AG09319 (cell line): ENCODE measurements at places on chromosomes 6 and 20.

DNA sequence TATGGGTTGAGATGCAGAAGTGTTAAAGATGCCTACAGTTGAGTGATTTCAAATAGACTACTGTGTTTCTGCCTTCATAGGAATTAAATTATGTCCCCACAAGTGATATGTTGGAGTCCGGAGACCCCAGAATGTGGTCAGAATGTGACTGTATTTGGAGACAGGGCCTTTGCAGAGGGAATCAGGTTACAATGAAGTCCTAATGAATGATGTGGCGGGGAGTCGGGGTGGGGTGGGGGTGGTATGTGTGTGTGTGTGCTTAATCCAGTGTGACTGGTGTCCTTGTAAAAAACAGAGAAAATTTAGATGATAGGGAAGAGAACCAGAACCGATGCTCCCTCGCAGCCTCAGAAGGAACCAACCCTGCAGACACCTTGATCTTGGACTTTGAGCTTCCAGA, 448.2 kb downstream of the QKI start:
- no peak for DNase-seq

- peak; percentile 49 for DNase-seq
Measured at GRCh38 chr6:138493413-138493812, 5.9 kb downstream of the NHSL1 start.

DNA sequence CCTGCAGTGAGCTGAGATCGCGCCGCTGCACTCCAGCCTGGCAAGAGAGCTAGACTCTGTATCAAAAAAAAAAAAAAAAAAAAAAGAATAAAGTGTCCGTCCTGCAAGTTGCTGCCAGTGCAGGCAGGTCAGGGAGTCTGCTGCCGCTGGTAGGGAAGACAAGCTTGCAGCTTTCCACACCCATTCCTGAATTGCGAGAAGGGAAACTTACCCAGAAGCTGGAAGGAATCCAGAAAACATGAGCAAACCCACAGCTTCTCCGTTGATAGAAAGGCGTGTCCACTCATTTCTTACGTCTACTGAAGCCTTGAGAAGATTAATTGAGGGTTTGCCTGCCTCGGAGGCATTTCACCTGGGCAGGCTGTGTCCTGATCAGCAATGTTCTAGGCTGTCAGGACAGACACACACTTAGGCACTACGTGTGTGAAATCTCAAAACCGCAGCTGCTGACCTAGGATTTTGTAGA, 61.6 kb upstream of the DSP start:
- peak; percentile 24 for DNase-seq

DNA sequence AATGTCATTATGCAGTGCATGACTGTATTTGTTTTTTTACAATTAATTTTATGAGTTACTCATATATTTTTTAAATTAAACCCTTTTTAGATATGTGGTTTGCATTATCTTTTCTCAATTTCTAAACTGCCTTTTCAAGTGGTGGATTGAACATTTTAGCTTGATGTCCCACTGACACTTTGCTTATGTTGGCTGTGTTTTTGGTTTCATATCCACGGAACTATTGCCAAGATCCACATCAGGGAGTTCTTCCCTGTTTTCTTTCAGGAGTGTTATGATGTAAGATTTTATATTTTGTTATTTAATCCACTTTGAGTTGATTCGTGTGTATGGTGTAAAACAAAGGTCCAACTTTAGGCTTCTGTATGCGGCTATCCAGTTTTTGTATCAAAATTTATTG, 1144.9 kb upstream of the EYS start:
- no peak for DNase-seq

DNA sequence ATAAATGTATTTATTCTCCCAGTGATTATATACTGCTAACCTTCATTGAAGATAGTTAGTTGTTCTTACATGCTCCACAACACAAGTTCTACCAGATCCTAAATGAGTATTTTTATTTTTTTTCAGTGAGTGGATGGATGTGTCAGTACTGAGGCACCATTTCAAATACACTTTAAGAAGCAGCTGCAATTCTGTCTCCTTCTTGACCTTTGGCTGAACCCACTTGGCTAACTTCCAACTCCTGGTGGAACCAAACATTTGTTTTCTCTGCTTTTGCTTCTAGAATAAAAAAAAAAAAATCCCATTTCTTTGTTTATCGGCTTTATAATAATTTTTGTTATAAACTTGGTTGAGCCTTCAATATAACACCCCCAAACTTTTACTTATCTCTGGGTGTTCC, 458.3 kb upstream of the MAP3K7 start:
- DNase-seq = no peak

GRCh38 chr6:22656706-22657351, 87.5 kb downstream of the HDGFL1 start:
- no peak for DNase-seq

DNA sequence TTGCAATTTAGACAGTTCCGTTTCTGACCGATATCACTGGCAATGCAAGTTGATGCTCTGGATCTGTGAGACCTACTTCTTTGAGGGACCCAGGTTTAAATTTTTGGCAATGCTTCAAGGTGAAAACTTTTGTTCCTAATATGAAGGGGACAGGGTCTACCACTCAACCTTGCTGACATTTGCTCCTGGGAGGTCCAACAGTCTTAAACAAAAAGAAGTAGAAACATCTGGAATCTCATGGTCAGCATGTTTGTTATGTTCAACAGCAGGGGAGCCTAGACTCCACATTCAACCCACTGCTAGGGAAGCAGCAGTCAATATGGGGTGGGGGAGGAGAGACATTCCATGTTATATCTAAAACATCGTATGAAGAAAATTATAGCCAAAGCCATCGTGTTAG, 196.4 kb downstream of the SIM1 start:
- no peak for DNase-seq
